Stimulated activated CD4-positive, alpha-beta T cell treated with anti-CD3 and anti-CD28 coated beads, Interleukin-15, amount 100 ng/mL, for 1 hour (primary cell): ENCODE measurements at places on chromosomes 2 and 18.

DNA sequence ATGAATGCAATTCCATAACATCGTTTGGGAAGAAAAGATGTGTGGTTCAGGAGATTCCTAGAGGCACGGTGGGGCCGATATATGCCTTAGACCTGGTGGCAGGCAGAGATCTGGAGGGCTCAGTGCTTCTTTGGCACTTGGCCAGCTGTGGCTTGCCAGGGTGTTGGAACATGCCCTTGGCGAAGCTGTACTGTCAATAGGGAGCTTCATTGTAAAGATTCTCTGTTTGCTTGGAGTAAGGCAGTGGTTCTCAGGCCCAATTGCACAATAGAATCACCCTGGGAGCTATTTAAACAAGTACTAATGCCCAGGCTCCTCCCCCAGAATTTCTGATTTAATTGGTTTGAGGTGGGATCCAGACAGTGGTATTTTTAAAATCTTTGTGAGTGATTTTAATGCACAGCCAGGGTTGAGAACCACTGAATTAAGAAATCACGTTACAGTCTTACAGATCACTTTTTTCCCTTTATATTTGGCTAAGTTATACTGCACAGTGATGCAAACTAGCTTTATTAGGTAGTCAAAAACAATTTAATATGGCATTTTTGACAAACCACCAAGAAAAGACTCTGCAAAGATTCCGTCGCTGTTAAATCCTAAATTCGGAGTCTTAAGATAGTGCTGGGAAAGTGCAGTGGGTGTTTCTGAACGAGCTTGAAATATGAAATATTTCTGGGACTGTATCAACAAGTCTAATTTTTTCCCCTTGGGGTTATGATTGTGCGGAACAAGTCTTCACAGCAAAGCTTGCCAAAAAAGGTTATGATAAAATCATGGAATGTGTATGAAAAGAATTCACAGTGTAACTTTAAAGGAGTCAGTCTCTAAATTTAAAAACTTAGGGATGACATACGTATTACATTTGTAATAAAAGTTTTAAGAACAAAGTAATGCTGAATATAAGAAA lies 78.0 kb downstream of the CRIM1 start:
- no peak for DNase-seq

DNA sequence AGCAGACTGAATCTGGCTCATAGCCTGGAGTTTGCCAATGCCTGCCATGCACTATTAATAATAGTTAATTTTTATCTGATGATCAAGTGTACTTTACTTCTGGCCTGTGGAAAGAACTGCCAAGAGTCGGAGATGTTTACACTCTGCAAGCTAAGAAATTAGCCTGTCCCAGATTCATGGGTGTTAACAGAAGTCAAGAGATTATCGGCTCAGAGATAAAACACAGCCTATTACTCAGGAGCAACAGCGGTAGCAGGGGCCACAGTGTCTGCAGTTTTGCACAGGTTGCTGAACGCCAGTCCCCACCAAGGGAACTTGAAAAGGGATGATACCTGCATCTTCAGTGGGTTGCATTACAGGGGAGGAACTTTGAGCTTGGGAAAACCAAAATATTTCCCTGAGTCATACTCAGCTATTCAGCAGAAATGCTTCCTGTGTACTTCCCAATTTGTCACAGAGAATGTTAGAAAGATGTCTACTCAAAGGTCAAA lies 4.3 kb upstream of the ADI1 start:
- DNase-seq: no peak

- no peak for DNase-seq
Observed at GRCh38 chr2:228630786-228631185, 449.3 kb upstream of the SPHKAP start.

DNA sequence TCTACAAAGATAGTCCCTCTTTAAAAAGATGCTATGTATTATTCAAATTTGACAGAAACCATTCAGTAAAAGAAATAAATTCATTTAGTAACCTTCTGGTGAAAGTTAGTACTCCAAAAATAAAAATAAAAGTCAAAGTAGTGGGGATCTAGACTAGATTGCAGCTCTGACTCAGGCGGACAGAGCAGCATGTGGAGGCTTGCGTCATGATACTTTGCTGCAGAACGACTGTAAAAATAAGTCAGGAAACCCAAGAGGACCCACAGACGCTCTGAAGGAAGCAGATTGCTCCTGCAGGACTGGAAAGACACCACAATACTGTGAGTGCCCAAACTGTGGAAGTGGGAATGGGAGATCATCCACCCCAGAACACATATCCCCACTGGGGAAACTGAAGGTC lies 301.9 kb downstream of the RIT2 start:
- DNase-seq: no peak

DNA sequence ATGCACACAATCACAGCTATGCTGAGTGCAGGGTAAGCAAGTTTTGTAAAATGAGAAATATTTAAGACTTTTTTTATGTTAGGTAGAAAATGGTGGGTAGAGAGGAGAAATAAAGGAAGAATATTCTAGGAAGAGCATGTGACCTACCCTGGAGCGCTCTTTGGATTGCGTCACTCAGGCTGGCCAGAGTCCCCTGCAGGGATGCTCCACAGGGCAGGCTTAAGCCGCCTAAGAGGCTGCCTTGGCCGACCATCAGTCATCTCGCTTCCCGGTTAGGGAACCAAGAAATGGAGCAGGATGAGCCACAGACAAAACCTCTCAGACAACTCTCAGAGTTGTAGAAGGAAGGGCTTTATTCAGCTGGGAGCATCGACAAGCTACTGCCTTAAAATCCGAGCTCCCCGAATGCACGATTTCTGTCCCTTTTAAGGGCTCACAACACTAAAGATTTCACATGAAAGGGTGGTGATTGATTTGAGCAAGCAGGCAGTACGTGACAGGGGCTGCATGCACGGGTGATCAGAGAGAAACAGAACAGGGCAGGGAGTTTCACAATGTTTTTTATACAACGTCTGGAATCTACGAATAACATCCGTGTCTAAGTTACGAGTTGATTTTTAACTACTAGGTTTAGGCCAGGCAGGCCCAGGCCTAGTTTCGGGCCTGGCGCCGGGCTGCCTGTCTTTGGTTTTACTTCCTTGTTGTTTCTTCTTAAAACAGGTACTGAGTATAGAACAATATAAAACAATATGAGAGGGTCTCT lies 1072.0 kb downstream of the CBLN2 start:
- no peak for DNase-seq

DNA sequence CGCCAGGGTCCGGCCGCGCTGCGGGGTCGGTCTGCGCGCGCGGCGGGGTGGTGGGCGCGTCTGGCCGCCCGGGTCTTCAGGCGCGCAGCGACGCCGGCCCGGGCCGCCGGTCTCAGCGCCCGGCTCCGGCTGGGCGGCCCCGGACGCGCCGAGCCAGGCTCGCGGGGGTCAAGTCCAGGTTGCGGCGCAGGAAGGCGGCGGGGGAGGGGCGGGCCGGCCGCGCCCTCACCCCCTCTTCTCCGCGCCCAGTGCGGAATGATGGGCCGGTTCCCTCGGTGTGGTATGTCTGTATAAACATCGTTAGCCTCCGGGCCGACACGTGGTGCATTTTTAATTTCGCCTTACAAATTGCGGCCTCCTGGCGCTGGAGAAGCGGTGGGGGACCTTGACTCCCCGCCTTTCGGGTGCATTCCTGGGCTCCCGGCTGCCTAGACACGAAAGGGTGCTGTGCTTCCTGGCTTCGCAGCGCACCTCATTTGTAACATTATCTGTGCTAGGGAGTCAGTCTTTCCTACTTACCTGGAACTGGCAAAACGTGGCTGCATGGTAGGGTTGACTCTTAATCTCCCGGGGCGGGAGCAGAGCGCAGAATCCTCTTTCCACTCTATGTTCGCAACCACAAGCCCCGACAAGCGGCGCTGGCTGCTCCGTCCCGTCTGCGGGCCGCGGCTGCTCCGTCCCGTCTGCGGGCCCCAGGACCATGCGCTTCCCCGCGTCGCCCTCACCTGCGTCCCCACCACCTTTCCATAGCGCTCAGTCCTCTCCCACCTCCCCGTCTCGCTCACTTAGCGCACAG lies 69.0 kb downstream of the CTAGE1 start:
- DNase-seq: no peak

- DNase-seq: no peak
Observed at GRCh38 chr2:38863061-38863695, 12.6 kb downstream of the DHX57 start.

DNA sequence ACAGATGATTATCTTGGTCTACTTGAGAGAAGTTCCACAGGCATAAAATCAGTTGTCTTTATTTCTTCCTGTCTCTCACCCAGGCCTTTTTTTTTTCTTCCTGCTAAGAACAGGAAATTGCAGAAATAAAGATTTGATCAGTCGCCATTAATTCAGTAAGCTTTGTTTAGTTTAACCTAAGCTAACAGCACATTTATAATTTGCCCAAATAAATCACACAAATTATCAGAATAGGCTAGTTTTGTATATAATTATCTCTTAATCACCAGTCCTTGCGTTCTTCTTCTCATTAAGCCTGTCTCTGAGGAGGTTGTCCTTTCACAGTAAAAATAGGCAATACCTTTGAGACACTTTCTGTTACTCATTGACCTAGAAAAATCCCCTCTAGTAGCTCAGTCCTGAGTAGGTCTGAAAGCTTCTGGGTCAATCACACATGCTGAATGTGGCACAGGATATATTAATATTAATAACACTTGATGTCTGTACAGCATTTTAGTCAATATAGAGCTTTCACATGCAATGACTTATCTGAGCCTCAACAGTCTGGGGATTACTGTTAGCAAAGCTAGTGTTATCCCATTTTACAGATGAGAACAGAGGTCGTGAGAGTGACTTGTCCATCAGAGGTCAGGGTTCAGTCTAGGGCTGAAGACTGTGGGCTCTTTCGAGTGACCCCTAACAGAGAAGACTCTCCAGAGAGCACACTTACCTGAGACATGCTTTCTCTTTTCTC lies 11.2 kb upstream of the STK17B start:
- DNase-seq: no peak

DNA sequence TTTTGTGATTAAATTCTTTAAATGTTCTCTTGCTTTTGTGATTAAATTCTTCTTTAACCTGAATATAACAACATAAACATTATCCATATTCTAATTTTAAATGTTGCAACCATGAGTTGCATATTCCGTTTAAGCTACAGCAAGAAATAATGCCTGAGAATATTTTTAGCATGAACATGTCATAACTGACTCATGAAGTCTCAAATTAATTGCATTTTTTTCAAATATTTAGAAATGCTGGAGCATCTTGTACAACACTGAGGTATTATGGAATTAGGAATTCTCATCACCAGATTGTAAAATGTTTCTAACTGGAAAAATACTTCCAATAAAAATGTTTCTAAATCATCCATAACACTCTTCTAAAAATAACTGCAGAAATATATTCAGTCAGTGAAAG lies 14.7 kb downstream of the ROCK2 start:
- no peak for DNase-seq

GRCh38 chr2:111035830-111036441 lies 84.8 kb upstream of the BCL2L11 start:
- DNase-seq: no peak

DNA sequence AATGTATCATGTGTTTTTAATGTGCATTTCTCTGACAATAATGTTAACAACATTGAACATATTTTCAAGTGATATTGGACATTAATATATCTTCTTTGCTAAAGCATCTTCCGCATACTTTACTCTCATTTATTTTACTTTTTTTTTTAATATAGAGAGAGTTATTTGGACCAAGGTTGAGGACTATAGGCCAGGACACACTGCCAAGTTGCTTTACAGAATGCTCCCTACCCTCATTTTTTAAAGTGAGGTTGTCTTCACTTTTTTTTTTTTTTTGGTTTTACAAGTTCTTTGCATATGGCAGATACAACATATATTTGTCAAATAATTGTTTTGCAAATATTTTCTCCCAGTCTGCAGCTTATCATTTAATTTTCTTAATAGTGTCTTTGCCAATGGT lies 201.8 kb downstream of the OSR1 start:
- no peak for DNase-seq

DNA sequence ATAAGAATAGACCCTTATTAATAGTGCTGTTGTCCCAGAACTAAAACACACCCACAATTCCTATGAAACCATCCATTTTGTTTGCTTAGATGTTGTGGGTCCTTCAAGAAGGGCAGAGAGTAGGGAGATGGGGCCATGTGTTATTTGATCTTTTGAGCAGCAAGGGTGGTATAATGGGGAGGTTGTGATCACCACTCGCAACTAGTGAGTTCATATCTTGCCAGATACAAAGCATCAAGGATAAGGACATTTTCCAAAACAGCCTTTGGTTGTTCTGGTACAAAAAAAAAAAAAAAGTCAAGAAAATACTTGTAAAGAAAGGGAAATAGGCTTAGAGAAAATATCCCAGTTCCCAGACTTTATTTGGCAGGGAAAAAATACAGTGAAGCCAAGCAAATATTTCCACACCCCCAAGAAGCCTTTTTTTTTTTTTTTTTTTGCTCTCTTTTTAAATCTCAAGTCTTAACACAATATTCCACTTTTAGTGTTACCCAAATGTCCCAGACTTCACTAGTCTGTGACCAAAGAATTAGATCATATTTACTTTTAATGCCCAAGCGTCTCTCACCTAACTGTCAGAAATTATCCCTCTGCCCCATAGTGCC lies 54.1 kb downstream of the ANTXR1 start:
- no peak for DNase-seq
